Cerebellum (tissue), 4 donors: ENCODE measurements at places on chromosomes 7 and 10. TPM values are rescaled to one million over a fixed set of nuclear protein-coding genes. Genes with fewer than 3 reads are reported as not detected.

Gene NRP1
- total RNA-seq, result 35.0 TPM

Gene PRF1
- not detected for total RNA-seq

Gene AKR1C4
- not detected for total RNA-seq

Gene VSTM2A
- 78.1 TPM for total RNA-seq

Gene LSM8
- 68.8 TPM for total RNA-seq

Gene C10orf62
- total RNA-seq, result 0.73 TPM

Gene PDE6C
- not detected for total RNA-seq

Gene FXYD4
- total RNA-seq, result not detected

Gene MACC1
- total RNA-seq, result 0.18 TPM

Gene TMEM243
- total RNA-seq, result 14.5 TPM

Gene CALHM3
- total RNA-seq, result not detected

Gene STAMBPL1
- 39.0 TPM for total RNA-seq

Gene SERPINE1
- 0.27 TPM for total RNA-seq

Gene SFMBT2
- 51.0 TPM for total RNA-seq

Gene RELN
- 390 TPM for total RNA-seq

Gene EVX1
- total RNA-seq, result not detected

Gene CUZD1
- 0.91 TPM for total RNA-seq

Gene NFE2L3
- total RNA-seq, result 11.7 TPM

Gene LLCFC1
- not detected for total RNA-seq

Gene NKX1-2
- total RNA-seq, result 0.54 TPM

Gene CHST15
- total RNA-seq, result 36.7 TPM
